Natural killer cell treated with Interleukin-12 subunit alpha and Interleukin-12 subunit beta and Interleukin-15 and Interleukin-18, amount 100 ng/mL, for 72 hours (primary cell): ENCODE measurements at places on chromosomes 13 and 19.

DNA sequence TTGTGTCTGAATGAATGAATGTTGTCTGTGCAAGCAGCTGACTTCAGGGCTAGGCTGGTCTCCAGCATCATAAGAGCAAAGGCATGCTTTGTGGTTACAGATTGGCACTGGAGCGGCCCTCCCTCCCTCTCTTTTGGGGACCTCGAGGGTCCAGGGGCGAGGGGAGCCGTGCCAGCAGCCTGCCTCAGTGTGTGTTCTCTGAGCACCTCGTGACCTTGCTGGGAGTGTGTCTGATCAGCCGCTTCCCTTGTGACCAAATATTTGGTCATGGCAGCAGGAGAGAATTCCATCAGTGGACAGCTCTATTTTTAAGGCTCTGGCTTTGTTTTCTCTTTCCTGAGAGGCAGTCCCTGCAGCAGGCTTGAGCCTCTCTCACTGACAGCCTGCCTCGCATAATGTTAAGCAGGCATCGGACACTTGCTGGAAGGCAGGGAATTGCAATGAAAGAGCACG, 329.7 kb downstream of the UQCRFS1 start:
- H3K27ac ChIP-seq: no peak overlapping the region
- H3K27me3 ChIP-seq: peaks cover 20% of the 10 kb centered on the region
- DNase-seq: no peak
- no peaks in the 10 kb centered on the region for H3K4me1 ChIP-seq
- no peaks in the 10 kb centered on the region for H3K36me3 ChIP-seq

- H3K4me3 ChIP-seq: no peak overlapping the region
- H3K27me3 ChIP-seq: peaks cover 6% of the 10 kb centered on the region
- no peak overlapping the region for H3K27ac ChIP-seq
- DNase-seq: no peak
- H3K36me3 ChIP-seq: no peaks in the 10 kb centered on the region
Observed at GRCh38 chr19:39021063-39021462, 11.3 kb downstream of the FBXO27 start.

DNA sequence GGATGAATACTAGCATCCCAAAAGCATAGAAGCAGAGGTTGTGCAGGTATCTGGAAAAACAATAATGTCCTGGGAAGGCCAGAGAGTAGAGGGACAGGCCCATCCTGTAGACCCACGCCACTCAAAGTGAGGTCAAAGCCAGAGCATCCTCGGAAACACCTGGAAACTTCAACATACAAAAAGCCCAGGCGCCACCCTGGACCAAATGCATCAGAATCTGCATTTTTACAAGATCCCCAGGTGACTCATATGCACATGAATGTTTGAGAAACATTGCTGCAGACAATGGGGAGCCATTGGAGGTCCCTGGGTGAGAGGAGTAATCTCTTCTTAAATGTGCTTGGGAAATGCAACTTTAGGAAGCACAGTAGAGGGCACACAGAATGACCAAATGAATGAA, 684.1 kb downstream of the DIAPH3 start:
- H3K27ac ChIP-seq: no peak overlapping the region
- H3K4me1 ChIP-seq: no peaks in the 10 kb centered on the region
- DNase-seq: no peak

- H3K27ac ChIP-seq: peak overlapping the region; percentile 91
- peaks cover 13% of the 10 kb centered on the region for H3K4me1 ChIP-seq
- H3K4me3 ChIP-seq: peak overlapping the region; percentile 94
- no peaks in the 10 kb centered on the region for H3K27me3 ChIP-seq
- DNase-seq: no peak
Observed at GRCh38 chr19:14091813-14092462, 1.4 kb upstream of the SAMD1 start.

DNA sequence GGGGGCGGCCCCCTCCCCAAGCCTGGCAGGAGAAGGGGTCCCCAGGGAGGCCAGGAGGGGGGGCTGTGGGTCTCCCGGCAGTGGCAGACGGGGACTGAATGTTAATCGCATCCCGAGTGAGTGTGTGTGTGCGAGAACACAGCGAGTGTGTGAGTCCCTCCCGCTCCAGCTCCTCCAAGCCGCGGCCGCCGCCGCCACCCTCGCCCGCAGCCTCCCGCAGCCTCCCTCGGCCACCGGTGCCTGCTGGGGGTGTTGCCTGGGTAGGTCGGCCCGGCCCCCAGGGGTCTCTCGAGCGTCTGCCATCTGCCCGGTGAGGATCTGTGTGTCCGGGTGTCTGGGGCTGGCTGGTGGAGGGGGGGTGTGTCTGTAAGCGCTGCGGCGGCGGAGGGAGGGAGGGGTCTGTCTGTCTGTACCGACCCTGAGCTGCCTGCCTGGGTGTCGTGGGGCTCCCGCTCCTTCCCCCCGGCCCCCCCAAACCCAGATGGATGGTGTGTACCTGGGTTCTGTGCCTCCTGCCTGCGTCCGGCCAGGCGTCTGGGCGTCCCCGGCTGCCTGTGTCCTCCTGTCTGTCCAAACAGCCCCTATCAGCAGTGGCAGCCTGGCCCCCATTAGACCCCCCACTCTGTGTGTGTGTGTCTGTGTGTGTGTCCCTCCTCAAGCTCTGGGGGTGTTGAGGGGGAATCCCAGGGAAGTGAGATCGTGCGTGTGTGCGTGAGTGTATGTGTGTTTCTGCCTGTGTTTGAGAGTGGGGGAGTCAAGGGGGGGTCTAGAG, at the start of gene GRIN2D:
TSS of gene GRIN2D (plus strand) at position 110 of the 772 bp plus-strand sequence. CDS start 4,725 bp downstream, outside the sequence.
- H3K27me3 ChIP-seq: peaks cover 36% of the 10 kb centered on the region
- peak within 1 kb of the TSS; percentile 38 for H3K4me3 ChIP-seq
- H3K27ac ChIP-seq: no peak within 1 kb of the TSS
- H3K36me3 ChIP-seq: peaks cover 2% of the 10 kb centered on the region
- peaks cover 23% of the 10 kb centered on the region for H3K4me1 ChIP-seq
- DNase-seq: no peak

DNA sequence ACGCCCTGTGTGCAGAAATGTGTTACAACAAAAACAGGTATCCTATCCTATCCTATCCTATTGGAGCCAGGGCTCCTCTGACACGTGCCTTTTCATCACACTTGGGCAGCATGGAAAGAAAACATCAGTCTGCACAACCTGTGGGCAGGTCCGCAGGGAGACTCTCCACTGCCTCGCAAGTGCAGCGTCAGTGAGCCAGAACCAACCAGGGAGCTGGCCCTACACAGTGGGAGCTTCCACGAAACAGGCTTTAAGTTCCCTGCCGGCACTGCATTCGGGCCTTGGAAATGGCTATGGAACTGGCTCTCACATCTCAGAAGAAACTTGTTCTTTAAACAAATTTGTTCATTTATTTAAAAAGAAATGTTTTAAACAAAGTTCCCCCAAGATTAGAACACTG, 49.5 kb downstream of the SLC7A1 start:
- no peak for DNase-seq
- H3K27ac ChIP-seq: no peak overlapping the region
- peaks cover 18% of the 10 kb centered on the region for H3K4me1 ChIP-seq
- H3K36me3 ChIP-seq: peaks cover 7% of the 10 kb centered on the region

- no peak overlapping the region for H3K4me3 ChIP-seq
- no peak overlapping the region for H3K27ac ChIP-seq
- no peak for DNase-seq
- no peaks in the 10 kb centered on the region for H3K27me3 ChIP-seq
- H3K4me1 ChIP-seq: no peaks in the 10 kb centered on the region
Observed at GRCh38 chr19:32921624-32922023, 50.1 kb downstream of the CEP89 start.
